Stimulated activated CD4-positive, alpha-beta T cell treated with anti-CD3 and anti-CD28 coated beads, TNF-alpha, amount 100 ng/mL, for 48 hours (primary cell): ENCODE measurements at places on chromosomes 6 and 20.

DNA sequence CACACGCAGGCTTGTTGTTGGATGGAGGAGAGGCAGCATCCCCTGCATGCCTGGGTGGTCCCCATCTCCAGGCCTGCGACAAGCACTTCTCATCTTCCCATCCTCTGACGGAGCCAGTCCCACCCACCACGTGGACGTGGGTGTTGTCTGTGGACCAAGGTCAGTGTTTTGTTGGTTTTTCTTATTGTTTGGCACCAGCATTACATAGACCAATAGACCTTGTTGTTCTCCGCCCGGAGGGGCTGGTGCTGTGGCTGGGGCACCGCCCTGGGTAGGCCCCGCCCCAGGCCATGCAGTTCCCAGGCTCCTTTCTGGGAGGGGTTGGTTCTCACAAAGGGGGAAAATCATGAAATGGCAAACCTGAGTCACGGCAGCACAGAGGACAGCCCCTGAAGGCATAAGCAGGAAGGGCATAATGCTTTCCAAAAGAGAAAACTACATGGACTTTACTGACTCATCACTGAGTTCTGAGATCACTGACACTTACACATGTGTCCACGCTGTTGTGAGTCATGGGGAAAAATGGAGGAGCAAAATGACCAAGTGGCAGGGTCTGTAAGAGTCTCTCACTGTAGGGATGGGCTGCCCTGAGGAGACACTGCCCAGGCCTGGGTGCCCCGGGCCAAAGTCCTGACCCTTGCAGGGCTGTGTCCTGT is 90.8 kb downstream of the THBS2 start:
- no peak for DNase-seq

DNA sequence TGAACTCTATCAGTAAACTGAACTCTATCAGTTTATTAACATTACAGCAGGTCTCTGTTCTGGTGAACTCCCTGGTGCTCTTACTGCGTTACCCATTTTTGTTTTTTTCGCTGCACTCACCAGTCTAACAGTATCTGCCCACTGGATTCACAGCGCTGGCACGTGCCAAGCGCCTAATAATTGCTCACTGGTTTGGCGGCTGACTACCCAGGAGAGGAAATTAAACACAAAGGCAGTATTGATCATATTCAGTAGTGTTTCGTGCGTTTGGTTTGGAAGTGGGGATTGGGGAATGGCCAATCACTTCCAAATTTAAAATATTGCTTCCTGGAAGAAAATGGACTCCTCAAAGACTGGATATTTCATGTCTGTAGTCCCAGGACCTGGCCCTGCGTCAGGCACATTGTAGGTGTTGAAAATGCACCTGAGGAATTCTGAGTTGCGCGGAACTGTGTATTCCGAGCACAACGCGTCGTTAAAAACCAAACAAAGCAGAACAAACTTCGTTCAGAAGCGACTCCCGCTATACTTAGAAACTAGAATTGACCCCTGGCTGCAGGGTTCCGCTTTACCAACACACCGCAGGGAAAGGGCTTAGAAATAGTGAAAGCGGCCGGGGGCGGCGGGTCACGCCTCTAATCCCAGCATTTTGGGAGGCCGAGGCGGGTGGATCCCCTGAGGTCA is 1.1 kb upstream of the RPS12 start:
- DNase-seq: no peak

DNA sequence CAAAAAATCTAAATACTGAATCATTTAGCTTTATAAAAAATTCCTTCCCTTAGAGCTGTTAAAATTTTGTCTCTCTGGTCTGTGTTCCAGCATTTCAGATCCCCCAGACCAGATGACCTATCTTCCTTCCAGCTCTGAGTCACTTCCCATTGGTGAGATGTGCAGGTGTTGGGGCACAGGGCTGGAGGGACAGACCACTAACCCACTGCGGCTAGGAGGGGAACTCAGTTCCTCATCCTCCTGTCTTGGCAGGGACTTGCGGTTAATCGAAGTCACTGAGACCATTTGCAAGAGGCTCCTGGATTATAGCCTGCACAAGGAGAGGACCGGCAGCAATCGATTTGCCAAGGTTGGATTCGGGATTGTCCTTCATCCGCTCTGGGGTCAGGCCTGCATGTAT is 6.0 kb downstream of the CNPY3 start:
- no peak for DNase-seq

GRCh38 chr20:568097-568652 is 24.6 kb upstream of the CSNK2A1 start:
- no peak for DNase-seq

GRCh38 chr6:109305028-109305427 is 77.2 kb downstream of the CD164 start:
- no peak for DNase-seq

DNA sequence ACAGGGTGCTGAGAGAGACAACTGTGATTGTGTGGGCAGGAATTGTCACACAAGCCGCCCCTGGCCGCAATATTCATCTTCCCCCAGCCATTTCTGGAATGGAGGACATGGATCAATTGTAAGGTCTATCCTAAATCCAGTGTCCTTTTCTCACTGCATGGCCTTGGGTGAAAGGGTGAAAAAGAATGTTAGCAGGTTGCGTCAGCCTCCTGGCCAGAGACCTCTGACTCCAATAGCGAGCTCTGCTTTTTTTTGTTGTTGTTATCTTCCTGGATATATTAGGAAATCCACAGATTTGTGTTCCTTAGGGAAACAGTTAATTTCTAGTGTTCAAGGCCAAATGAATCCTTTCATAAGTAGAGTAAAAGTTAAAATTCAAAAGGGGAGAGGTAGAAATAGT is 47.1 kb upstream of the CD83 start:
- no peak for DNase-seq
